ENCODE measurements at places on chromosomes 5 and 9.

DNA sequence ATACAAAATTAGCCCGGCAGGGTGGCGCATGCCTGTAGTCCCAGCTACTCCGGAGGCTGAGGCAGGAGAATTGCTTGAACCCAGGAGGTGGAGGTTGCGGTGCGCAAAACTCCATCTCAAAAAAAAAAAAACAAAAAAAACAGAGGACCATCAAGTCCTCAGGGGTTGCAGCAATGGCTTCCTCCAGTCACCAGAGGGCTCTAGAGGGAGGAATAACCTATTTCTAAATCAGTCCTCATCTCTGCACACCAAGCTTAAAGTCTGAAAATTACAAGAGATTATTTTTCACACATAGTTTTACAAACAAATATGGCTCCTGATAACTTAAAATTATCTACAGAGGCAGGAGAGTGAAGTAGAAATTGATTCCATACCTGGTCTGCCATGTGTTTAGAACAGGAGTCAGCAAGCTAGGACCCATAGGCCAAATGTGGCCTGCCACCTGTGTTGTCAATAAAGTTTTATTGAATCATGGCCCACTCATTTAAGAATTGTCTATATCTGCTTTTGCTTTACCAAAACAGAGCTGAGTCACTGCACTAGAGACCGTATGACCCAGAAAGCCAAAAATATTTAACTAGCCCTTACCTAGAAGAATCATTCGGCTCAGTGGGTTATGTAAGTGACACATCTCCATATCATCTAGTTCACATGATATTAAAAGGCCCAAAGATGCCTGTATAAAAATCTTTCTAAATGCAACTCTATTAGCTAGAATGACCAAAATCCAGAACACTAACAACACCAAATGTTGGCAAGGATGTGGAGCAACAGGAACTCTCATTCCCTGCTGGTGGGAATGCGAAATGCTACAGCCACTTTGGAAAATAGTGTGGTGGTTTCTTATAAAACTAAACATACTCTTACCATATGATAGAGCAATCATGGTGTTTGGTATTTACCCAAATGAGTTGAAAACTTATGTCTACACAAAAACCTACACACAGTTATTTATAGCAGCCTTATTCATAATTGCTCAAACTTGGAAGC, 207.7 kb downstream of the FRMD3 start:
- no peak for DNase-seq

DNA sequence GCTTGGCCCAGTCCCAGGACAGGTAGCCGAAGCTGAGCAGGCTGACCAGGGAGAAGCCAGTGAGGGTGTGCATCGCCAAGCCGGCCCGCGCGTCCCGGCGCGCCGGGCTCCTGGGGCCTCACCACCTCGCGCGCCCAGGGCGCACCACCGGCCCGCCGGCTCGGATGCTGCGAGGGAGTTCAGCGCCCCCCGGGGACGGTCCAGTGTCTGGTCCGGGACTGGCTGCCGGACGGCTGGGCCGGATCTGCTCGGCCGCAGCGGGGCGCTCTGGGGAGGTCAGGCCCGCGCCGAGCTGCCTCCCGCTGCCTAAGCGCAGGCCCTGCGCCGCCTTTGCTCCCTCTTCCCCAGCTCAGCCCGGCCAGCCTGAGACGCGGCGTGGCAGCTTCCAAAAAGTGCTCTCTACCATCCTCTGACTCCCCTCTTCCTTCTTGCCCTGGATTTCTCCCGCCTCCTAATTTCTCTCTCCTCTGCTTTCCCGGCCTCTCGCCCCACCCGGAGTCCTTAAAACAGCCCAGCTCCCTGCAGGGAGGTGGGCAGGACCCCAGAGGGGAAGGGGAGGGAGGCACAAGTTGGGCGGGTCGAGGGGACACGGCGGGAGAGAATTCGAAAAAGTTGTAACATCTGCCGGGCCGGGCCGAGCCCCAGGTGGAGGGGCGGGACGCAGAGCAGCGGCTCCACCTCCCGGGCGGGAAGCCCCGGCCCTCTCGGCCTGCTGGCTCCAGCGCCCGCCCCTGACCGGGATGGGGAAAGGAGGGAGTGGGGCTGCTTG, at the start of gene ARSI:
ARSI (minus strand) TSS at position 605 of the 769 bp plus-strand sequence; CDS start at position 73, 532 bp downstream.
- no peak for DNase-seq

DNA sequence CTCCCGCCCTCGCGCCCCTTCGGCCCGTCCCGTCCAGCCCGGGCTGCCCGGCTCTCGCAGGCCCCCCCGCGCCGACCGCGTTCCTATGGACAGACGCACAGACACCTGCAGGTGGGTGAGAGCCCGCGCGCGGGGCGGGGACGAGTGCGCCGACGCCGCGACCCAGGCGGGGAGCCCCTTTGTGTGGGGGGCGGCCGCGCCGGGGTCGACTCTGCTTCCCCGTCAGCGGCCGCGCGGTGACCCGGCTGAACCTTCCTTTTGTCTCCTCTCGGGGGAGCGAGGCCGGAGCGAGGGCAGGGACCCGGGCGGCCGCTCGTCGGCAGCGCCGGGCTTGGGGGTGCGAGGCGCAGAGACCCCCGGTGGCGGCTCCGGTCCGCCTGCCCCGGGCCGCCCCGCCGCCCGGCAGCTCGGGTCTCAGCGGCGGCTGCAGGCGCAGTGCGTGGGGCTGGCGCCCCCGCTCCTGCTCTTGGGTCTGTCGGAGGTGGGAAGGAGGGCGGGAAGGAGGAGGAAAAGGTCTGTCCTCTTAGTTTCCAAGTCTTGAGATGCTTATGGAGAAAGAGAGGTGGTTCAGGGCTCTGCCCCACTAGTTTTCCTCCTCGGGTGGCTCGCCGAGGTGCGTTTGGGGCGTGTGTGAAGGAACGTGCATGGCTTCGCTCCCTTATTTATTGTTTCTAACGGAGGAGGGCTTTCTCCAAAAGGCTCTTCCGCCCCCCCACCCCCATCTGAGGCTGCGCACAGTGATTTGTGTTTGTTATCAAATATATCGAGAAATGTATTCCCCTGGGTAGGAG, 576 bp downstream of the KIAA1958 start:
- peak; percentile 34 for DNase-seq

DNA sequence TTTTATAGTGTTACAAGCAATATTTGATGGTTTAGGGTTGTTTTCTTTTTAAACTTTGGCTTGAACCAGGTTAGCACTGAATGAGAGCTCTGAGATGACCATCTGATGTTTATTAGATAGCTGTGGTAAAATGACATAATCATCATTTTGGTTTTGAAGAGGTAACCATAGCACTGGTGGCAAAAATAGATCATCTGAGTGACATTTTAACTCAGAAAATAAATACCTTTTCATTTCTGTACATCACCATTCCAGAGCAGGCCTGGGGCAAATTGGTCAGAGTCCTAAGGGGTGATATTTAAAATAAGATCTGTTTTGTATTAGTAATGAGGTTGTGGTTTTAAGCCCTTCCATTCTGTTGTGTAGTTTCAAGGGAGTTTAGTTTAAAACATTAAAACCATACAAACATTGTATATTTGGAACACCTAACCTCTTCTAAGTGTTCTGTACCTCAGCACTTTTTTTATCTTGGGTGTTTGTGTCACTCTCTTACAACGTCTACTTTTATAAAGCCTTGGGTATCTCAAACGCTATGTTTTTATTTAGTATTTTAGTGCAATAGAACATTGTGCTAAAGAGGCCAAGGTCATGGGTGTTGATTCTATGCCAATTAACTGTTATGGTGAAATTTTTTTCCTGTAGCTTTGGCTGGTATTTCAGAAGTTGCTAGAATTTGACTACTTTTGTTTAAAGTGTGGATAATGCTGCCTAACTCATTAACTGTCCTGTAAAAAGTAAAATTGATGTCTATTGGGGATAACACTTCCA, 166.1 kb downstream of the CD180 start:
- no peak for DNase-seq

DNA sequence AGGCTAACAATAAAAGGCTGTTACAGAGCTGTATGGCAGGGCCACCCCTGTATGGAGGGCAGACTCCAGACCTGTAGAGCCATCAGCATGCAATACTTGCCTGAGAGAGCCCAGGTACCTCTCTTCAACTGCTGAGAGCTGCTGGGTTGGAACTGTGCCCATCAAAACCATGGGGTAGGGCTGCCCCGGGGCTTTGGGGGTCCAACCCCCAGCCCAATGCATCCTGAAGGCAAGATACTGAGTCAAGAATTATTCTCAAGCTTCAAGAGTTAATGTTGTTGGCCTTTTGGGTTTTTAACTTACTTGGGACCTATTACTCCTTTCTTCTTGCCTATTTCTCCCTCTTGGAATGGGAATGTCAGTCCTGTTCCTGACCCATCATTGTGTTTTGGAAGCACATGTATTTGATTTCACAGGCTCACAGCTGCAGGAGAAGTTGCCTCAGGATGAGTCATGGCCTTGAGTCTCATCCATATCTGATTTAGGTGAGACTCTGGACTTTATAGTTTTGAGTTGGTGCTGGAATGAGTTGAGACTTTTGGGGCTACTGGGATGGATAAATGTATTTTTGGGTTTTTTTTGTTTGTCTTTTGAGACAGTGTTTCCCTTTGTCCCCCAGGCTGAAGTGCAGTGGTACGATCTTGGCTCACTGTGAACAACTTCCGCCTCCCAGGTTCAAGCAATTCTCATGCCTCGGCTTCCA, 21.0 kb upstream of the CDK7 start:
- no peak for DNase-seq

Measured in stimulated activated CD4-positive, alpha-beta T cell treated with anti-CD3 and anti-CD28 coated beads, Interleukin-1b, Interleukin-23, amount 100 ng/mL, for 48 hours (primary cell).